ENCODE measurements at places on chromosomes 11 and 22.

- DNase-seq: no peak
These were observed 2.4 kb downstream of the TIMP3 start for GRCh38 chr22:32803738-32804435.

DNA sequence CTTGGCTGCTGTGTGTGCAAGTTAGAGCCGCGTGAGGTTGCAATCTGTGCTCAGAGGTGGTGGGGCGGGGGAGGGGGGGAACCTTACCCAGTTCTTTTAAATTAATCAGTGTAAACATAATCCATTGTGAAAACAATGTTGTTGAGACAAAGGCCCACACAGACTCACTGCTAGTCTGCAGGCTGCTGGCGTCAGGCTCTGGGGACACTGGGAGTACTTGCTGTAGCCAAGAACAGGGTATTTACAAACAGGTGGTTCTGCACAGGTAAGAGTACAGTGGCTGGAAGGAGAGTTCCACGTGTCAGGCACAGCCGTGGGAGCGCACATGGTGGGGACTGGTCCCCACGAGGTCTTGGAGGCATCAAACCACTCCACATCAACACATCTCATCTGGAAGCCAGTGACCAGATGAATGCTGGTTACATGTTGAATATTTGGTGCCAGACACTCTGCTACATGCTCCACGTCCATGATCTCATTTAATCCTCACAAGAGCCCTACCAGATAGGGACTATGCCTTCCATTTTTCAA lies 27.4 kb downstream of the SCUBE1 start:
- no peak for DNase-seq

- DNase-seq: no peak
These were observed 185.7 kb downstream of the BLID start for GRCh38 chr11:121930004-121930965.

DNA sequence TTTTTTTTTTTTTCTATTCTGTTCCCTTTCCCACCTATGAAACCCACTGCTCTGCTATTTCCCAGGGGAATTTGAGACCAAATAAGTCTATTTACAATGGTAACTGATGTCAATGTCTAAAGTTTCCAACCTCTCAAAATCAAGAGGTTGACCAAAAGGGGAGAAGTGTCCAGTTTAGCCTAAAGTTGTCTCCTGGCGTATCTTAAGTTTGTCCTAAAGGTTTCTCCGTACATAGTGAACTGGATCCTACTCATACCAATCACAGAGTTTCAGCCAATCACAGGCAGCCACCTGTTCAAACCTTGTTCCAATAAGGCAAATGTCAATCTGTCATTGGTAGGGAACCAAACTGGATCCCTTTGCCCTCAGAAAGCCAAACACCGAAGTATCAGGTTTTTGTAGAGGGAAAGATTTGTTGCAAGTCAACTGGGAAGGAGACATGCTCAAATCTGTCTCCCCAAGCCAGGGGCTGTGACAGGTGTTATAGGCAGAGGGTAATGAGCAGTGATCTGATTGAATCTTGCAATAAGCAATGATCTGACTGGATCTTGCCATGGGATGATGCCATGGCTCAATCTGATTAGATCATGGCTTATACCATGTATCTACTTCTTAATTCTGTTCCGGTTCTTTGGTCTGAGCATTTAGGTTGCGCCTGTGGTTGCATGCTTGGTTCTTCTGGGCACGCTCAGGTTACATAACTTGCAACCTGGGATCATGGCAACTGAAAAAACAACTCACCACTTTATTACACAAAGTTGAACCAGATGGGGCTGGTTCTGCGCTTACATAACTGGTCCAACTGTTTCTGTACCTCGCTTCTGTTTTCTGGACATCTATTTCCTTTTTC lies 1.1 kb upstream of the VPS37C start:
- DNase-seq: no peak

- no peak for DNase-seq
These were observed 20.3 kb upstream of the MALAT1 start for GRCh38 chr11:65478388-65479183.

- DNase-seq: no peak
These were observed 435.7 kb upstream of the CADM1 start for GRCh38 chr11:115939731-115940421.

DNA sequence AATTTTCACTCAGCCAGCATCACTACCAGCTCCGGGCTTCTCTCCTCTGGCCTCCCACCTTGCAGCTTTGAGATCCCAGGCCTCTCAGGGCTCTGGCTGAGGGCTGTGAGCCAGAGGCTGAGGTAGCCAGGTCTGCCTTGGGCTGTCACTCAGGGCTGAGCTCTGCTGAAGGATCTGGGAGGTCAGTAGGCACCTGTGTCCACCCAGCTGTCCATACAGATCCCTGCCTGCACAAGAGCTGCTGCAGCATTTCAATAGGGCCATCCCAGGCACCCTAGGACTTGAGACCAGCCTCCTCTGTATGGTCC lies 12.6 kb downstream of the KCNQ1OT1 start:
- DNase-seq: no peak

DNA sequence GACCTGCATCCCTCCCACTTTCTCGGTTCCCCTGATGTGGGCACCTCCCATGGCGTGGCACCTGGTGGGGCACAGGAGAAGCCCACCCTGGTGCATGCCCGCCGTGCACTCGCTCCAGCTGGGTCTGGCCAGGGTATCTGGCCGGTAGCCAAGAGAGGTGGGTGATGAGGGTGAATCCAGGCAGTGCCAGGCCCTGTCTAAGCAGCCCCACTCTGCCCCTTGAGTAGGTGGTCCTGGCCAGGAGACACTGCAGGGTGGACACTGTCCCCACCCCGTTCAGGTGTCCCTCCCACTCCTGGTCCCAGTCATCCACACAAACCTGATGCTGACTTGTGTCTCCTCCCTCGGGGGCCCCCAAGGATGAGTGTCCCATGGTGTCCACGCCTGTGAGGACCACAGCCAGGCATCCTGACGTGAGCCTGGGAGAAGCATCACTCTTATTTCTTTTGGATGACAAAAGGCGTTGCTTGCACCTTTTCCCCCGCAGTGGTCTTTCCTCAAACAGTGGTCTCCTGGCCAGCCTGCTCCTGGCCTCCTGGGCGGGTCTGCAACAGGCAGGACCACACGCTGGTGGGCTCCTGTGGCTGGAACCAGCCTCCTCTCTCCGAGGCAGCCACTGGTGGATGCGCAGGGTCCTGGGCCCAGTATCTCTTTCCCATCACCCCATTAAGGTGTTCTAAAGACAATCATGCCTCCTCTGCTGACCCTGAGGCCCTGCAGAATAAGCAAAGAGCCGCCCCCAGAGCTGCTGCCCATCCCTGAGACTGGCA lies 922.3 kb downstream of the BRD1 start:
- DNase-seq: no peak

DNA sequence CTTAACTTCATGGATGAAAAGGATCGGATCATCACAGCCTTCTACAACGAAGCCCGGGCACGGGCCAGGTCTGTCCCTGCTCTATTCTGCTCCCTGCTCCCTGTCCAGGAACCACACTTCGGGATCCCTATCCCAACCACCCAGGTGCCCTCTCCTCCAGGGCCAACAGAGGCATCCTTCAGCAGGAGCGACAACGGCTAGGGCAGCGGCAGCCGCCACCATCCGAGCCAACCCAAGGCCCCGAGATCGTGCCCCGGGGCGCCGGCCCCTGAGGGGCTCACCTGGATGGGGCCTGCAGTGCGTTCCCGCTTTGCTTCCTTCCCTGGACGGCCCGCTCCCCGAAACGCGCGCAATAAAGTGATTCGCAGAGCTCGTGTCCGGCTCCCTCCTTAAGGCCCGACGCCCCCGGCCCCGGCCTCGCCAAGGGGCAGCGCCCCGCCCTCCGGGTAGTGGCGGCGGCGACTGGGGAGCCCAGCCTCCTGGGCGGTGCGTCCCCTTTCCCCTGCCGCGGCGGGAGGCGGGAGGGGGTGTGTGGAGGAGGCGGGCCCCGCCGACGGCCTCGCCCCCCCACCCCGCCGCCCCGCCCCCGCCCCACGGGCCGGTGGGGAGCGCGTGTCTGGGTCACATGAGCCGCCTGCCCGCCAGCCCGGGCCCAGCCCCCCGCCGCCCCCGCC lies at the start of gene VEGFB:
VEGFB (plus strand) TSS at position 672 of the 674 bp plus-strand sequence. CDS start 250 bp downstream, outside the sequence.
- DNase-seq: peak; percentile 85

DNA sequence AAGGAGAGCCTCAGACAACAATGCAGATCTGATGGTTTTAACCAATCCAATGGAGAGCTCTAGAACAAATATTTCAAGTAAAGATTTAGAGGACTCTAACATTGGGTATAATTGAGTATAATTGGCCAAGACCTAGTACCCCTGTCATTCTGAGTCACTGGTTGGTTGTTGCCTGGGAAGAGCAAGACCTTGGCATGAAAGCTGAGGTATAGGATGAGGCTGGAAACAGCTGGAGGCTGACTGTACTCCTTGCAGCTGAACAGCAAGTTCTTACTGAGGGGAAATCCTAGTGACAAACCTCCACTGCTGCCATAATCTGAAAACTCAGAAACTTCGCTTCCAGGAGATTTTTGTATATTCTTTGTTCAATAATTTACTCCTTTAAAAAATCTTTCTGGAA lies 54.3 kb upstream of the MUC15 start:
- no peak for DNase-seq

- peak; percentile 30 for DNase-seq
These were observed 3.5 kb upstream of the ACAT1 start for GRCh38 chr11:108117746-108118371.

- no peak for DNase-seq
These were observed 9.2 kb downstream of the FBLN1 start for GRCh38 chr22:45511847-45512261.

GRCh38 chr22:48576333-48577013 lies 1251.2 kb downstream of the BRD1 start:
- DNase-seq: peak; percentile 58

- peak; percentile 46 for DNase-seq
These were observed 541.9 kb upstream of the CCDC90B start for GRCh38 chr11:83827940-83828554.

DNA sequence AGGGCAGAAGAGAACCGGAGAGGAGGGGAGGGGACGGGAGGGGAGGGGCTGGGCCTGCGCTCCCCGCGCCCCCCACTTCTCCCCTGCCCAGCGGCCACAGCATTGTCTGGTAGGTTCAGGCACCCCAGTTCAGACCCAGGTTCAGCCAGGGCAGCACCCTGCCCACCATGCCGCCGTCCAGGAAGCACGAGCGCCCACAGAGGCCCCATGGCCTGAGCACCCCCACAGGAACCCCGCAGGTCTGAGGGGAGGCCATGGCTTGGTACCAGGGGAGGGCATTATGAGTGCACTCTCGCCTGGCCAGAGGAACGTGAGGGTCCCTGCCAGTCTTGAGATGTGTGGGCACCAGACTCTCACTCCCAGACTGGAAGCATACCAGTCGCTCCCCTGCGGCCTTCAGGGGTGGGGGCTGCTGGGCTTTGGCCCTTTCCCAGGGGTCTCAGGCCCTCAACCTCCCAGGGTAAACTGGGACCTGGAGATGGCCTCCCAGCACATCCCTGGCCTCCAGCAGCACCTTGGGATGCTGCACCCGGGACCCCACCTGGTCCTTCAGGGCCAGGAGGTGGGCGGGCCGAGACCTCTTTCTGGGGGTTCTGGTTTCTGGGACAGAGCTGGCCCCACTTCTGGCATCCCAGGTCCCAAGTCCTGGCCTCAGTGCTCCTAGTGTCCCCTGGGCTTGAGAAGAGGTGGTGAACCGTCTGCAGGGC lies 597 bp upstream of the PLXNB2 start:
- DNase-seq: peak; percentile 60

- no peak for DNase-seq
These were observed 1046.6 kb downstream of the TBC1D22A start for GRCh38 chr22:47808886-47809620.

GRCh38 chr11:47946682-47947559 lies 33.4 kb upstream of the PTPRJ start:
- DNase-seq: no peak

GRCh38 chr11:75425422-75425821 lies 7.6 kb downstream of the KLHL35 start:
- no peak for DNase-seq

DNA sequence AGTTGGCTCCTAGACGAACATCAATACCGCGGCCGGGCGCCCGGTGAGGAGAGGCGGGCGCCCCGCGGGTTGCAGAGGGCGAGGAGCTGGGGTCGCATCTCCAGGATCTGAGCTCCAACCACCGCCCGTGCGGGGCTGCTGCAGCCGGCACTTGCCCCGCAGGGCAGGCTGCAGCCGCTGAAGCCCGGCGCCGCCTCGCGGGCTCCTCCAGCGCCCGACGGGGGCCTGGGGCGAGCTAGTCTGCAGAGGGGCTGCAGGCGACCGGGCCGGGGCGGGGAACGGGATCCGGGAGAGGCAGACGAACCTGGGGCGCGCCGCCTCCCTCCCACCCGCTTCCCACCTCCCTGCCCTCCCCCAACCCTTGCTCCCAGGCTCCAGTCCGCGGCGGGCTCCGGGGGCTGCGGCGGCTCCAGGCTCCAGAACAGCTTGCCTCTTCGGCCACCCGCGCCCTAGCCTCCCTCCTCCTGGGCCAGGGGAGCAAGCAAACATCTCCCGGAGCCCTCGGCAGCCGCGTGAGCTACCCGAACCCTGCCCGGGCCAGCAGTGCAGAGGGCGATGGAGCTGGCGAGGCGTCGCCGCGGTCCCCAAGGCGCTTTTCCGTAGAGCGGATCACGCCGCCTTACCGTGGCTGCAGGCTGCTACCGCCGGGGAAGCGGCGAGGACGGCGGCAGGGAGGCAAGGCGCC lies 802 bp downstream of the TENM4 start:
- DNase-seq: peak; percentile 68

DNA sequence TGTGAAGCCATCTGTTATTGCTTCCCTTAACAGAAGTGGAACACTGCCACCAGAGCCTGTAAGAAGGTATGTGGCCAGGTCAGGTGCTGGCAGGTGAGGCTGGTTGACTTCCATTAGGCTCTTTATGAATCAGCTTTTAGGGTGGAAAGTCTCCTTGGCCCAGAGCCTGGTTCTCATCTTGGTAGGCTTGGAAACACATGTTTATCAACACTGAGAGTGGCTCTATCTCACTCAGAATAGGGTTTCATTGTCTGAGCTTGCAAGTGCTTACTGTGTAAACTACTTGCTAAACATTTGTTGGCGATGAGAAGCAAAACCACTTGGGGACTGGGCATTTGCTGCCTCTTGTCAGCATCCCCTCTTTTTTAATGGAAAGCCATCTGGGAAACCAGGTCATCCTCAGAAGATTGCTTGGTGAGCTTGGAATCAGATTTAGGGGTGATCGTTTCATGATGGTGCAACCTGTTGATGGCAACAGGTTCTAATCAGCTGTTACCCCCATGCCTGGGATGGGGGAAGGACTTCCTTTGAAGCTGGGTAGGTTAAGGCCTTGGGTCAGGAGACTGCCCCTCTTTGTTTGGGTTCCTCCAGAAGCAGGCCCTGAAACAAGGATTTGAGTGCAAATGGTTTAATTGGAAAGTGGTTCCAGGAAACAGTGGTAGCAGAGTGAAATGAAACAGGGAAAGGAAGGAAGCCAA lies 75.0 kb upstream of the AMPD3 start:
- DNase-seq: no peak

GRCh38 chr22:27843441-27843840 lies 41.9 kb upstream of the MN1 start:
- peak; percentile 26 for DNase-seq

GRCh38 chr11:109223451-109223850 lies 198.5 kb upstream of the C11orf87 start:
- DNase-seq: no peak

Data from D341Med (cell line).